Dermis lymphatic vessel endothelial cell (primary cell): ENCODE measurements at places on chromosomes 7 and 10. TPM values are rescaled to one million over a fixed set of nuclear protein-coding genes. Genes with fewer than 3 reads are reported as not detected.

Gene EPHB6
- under 0.01 TPM in 1 of 2 replicates, not detected in the other for total RNA-seq

Gene SOSTDC1
- total RNA-seq = not detected in 2 replicates

Gene PTPRN2
- 2.7 and 3.1 TPM in 2 replicates for total RNA-seq

Gene GPR15LG
- total RNA-seq = not detected in 2 replicates

Gene NPFFR1
- total RNA-seq = not detected in 2 replicates

Gene AKR1D1
- total RNA-seq = not detected in 2 replicates

Gene RASSF4
- total RNA-seq = 14.1 and 18.0 TPM in 2 replicates

Gene GATA3
- under 0.01 TPM in 1 of 2 replicates, not detected in the other for total RNA-seq

Gene KNDC1
- not detected in 2 replicates for total RNA-seq

Gene STK32C
- 8.3 and 10.5 TPM in 2 replicates for total RNA-seq

Gene HMX3
- total RNA-seq = not detected in 2 replicates

Gene FXYD4
- total RNA-seq = not detected in 2 replicates

Gene ABCC2
- 0.43 and 0.54 TPM in 2 replicates for total RNA-seq

Gene PNLIPRP1
- not detected in 2 replicates for total RNA-seq

Gene GPR26
- not detected in 2 replicates for total RNA-seq

Gene NUTM2E
- total RNA-seq = not detected in 2 replicates

Gene DUSP5
- total RNA-seq = 47.5 and 54.9 TPM in 2 replicates

Gene FAM24B
- 0.76 and 1.0 TPM in 2 replicates for total RNA-seq

Gene CLDN3
- 0.11 TPM in 1 of 2 replicates, not detected in the other for total RNA-seq

Gene CISD1
- total RNA-seq = 22.0 and 22.2 TPM in 2 replicates

Gene HTR5A
- not detected in 2 replicates for total RNA-seq

Gene PGAM2
- not detected in 2 replicates for total RNA-seq

Gene SPDYE5
- total RNA-seq = not detected in 2 replicates

Gene GPNMB
- total RNA-seq = 0.09 and 0.11 TPM in 2 replicates

Gene CLCN1
- total RNA-seq = not detected in 2 replicates

Gene OPALIN
- total RNA-seq = not detected in 2 replicates

Gene ODAD2
- 0.76 and 1.0 TPM in 2 replicates for total RNA-seq

Gene PIP
- total RNA-seq = not detected in 2 replicates

Gene SMKR1
- total RNA-seq = 0.33 and 0.34 TPM in 2 replicates

Gene MYL10
- total RNA-seq = not detected in 2 replicates

Gene LEP
- total RNA-seq = not detected in 2 replicates

Gene COBL
- total RNA-seq = under 0.01 and 0.09 TPM in 2 replicates

Gene C10orf105
- total RNA-seq = not detected in 2 replicates

Gene WEE2
- total RNA-seq = under 0.01 and 0.11 TPM in 2 replicates

Gene DKK1
- 9.6 and 14.4 TPM in 2 replicates for total RNA-seq

Gene PDE6C
- not detected in 2 replicates for total RNA-seq

Gene CCL26
- not detected in 2 replicates for total RNA-seq

Gene FIS1
- total RNA-seq = 190 and 247 TPM in 2 replicates

Gene NODAL
- not detected in 2 replicates for total RNA-seq

Gene NEUROG3
- not detected in 2 replicates for total RNA-seq

Gene ZNF853
- total RNA-seq = 1.6 and 5.2 TPM in 2 replicates

Gene NKX2-3
- total RNA-seq = not detected in 2 replicates

Gene CCSER2
- 20.2 and 27.7 TPM in 2 replicates for total RNA-seq
